NCI-H1092 (cell line): ENCODE measurements at places on chromosomes 2 and 18.

DNA sequence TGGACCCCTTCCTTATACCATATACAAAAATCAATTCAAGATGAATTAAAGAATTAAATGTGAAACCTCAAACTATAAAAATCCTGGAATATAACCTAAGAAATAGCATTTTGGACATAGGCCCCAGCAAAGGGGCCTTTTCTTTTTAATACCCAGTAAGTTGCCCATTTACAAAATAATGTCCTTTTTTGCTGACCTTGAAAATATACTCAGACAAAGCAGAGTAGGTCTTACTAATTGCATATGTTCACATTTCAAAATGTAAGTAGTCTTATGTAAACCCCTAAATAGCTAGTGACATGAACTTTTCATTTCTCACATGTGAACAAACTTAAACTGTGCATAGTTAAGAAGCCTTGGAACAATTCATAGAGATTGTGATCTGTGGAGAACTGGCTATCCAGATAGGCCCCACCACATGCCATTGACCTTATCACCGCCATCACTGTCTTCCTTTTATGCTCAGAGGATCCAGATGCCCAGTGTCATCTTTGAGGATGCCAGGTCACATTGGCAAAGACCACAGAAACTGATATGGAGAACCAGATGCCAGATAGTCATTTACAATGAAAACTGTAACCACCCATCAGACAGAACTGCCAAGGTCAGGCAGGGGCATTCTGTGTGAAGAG lies 282.4 kb upstream of the RAB12 start:
- DNase-seq, result no peak

DNA sequence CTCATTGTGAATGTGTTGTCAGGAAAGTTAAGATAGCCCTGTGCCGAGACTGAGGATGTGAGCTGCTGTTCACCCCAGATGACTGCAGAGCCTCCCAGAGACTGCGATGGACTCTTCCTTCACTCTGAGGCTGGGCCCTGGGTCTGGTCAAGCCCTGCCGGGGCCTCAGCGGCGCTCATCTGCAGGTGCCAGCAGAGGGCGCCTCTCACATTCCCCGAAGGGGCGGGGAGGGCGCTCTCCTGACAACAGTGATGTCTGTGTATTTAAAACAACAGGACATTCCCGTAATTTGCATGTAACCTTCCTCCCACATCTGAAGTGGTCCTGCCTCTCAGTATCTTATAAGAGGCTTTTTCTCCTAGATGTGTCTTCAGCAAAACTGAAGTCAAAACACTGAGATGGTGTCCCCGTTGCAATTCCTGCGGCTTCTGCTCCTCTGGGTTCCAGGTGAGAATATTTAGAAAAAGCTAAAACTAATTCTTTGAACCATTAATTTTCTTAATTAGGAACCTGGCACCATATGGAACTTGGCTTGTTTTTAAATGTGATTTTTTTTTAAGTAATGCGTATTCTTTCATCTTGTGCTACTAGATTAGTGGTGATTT lies 1377.9 kb downstream of the RPIA start:
- DNase-seq, result no peak

- no peak for DNase-seq
These were observed 25.8 kb upstream of the MAP3K20 start for GRCh38 chr2:173049831-173050230.

DNA sequence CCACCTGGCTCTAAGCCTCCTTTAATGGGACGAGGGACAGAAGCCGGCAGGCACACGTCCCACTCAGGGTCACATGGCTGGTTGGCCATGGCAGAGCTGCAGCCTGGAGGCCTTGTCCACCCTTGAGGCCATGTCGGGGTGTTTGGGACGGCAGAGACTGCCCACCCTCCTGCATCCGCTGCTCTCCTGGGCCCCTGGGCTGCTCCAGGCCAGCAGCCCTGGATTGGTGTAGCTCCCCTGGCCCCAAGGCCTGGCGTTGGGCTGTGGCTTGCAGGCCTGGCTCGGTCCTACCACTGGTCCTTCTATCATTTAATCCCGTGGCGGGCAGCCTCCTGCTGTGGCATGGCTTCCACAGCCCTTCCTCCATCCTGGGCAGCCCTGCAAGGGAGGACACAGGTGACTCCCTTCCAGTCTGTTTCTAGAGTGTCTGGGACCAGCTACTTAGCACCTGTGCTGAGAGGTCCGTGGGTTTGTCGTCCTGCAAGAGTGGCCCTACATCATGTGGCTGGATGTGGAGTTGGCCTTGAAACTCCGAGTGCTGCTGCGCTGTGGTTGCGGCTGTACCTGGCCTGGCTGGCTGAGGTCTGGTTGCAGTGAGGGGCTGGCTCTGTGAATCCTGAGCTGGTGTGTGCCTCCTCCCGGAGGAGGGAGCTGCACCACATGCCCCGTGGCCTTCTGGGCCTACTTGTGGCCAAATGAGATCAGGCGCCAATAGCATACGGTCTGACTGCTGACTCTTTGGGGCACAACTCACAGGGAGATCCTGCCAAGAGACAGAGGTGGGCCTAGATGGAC lies 67.3 kb downstream of the SH3RF3 start:
- no peak for DNase-seq

GRCh38 chr2:69827796-69828540 lies 1.5 kb upstream of the GMCL1 start:
- DNase-seq, result no peak

DNA sequence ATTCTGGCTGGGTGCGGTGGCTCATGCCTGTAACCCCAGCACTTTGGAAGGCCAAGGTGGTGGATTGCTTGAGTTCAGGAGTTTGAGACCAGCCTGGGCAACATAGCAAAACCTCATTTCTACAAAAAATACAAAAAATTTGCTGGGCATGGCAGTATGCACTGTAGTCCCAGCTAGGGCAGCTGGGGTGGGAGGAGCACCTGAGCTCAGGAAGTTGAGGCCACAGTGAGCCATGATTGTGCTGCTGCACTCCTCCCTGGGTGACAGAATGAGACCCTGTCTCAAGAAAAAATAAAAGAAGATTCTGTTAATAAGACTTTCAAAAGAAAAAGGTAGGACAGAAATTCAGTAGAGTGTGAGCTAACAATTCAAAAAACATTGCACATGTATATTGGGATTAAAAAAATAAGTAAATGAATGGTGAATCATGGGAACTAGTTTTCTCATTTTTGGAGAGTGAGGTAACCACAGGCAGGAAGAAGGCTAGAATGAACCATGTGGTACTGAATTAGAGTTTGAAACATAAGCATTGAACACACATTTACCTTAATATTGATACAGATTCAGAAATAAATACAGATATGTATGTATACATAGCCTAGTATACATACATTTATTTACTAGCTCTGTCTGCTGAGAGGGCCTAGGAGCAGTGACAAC lies 53.5 kb downstream of the NCOA1 start:
- no peak for DNase-seq

- DNase-seq, result no peak
These were observed 198.9 kb downstream of the NYAP2 start for GRCh38 chr2:225598426-225598825.

- DNase-seq, result no peak
These were observed 2.9 kb downstream of the ANKRD12 start for GRCh38 chr18:9139400-9140039.

GRCh38 chr2:170369894-170370293 lies 191.9 kb downstream of the MYO3B start:
- no peak for DNase-seq

DNA sequence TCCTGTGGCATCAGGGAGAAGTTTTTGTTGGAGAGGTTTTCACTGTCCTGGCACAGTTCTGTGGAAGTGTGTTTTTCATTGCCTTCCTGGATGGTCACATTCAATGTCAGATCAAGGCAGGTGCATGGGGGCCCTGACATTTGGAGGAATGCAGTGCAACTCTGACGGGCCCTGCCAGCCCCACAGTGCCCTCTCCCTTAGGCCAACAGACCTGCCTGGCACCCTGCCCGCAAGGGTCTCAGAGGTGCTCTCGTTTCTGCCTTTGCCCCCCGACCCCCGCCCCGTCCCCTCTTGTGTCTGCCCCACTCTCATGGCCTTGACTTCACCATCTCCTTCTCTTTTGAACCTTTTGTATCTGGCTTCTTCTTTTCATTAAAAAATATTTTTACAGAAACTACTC lies 257.2 kb upstream of the HDAC4 start:
- DNase-seq, result no peak
